ENCODE measurements at places on chromosomes 16 and 17.

GRCh38 chr16:84461029-84461412 lies 43.4 kb downstream of the MEAK7 start:
- no peak for DNase-seq

DNA sequence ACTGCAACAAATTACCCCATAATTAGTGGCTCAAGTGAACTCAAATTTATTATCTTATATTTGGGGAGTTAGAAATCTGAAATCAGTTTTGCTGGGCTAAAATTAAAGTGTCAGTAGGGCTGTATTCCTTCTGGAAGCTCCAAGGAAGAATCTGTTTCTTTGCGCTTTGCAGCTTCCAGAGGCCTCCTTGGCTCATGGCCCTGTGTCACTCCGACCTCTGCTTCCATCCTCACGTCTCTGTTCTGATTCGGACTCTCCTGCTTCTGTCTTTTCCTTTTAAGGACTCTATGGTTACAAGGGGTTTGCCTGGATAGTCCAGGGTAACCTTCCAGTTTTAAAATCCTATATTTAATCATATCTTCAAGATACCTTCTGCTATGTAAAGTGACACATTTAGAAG lies 232.1 kb downstream of the CA10 start:
- DNase-seq, result no peak

- no peak for DNase-seq
These were observed 11.7 kb upstream of the COX10 start for GRCh38 chr17:14057591-14057990.

GRCh38 chr17:74271901-74272561 lies 2.0 kb upstream of the DNAI2 start:
- no peak for DNase-seq

DNA sequence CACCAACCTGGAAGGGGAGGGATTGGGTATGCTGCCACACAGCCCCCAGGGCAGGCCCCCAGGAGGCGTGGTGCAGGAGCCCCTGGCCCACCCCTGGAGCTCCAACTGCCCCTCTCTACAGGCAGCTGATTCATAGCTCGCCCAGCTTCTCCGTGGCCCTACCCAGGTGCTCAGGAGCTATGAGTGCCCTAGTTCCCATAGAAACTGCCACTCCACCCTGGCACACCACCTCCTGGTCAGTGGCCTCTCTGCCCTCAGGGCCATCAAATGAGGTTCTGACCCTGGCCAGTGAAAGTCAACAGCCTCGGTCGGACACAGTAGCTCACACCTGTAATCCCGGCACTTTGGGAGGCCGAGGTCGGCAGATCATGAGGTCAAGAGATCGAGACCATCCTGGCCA lies 18.0 kb downstream of the CNGB1 start:
- DNase-seq, result no peak

DNA sequence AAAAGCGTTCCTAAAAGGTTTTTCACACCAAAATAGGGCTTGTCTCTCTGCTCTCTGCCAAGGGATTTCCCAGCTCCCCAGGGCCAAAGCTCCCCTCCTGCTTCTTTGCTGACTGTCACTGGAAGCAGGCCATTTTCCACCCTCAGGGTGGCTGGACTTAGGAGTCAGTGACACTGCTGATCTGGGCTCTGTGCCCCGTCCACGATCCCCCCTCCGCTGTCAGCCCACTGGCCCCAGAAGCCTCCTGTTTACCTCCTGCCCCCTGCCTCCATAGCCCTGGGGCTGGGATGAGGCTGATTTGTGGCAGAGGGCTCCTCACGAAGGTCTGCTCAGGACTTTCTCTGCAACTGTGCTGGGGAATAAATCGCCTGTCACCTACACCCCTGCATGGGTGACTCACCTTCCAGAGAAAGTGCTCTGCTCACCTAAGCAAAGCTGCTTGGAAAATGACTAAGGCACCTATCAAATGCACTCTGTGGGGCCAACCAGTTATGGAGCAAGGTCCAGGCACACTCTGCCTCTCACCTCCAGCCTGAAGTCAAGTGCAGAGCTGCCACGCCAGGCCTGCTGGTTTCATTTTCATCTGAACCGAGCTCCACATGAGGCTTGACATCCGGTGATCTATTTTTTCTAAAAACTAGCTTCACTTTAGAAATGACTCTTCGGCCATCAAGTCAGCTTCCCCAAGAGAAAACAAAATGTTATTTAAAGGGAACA lies 4.9 kb downstream of the MAP3K14 start:
- DNase-seq, result no peak

DNA sequence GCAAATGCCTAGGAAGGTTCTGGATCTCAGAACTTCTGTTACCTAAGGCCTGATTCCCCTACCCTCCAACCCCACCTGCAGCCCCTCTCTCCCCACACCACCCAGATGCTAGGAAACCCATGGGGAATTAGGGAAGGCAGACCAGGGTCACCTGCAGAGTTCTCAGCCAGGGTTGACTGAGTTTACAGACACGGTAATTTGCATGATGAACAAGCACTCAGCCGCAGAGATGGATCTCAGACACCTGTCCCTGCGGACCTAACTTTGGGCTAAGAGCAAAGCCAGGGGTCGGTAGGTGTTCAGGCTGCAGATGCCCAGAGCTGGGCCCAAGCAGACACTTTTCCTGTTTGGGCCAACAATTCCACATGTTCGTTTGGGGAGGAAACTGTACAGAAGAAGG lies 2.9 kb downstream of the ABI3 start:
- DNase-seq, result no peak

- no peak for DNase-seq
These were observed 185.3 kb downstream of the TMEM132E start for GRCh38 chr17:34764716-34765115.

GRCh38 chr16:529012-529575 lies 1.6 kb downstream of the CAPN15 start:
- no peak for DNase-seq
